ENCODE measurements at places on chromosomes 1 and 21. TPM values are rescaled to one million over a fixed set of nuclear protein-coding genes. Genes with fewer than 3 reads are reported as not detected.

The LCE1C gene
- not detected for polyA plus RNA-seq

DNA sequence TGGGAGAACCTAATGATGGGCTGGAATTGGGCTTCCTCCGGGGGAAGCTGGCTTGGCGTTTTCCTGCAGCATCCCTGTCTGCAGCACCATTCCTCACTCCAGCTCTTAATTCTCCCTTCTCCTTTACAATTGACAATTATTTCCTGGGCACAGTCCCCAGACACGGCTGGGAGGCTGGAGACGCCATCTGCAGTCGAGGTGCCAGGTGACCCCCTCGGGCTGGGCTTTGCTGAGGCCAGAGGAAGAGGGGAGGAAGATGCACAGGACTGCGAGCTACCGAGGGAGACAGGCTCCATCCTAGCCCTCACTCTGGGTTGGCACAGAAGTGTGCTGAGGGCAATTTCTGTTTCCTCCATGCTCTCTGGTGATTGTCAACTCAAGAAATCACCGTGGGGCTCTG is 453.8 kb downstream of the PTPRU start:
- no peak for DNase-seq

DNA sequence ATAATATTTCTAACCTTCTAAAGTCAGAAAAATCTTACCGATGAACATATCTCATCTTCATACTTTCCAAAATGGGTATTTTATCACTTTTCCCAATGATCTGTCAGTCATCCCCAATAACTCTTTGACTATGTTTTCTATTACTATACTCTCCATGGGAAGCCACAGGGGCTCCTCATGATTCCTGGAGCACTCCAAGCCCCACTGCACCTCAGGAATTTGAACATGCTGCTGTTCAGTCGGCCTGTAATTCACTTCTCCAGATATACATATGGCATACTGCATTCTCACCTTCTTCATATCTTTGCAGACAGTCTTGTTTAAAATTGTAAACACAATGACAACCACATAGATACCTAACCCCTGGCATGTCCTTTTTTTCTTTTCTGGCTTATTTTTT is 333.0 kb downstream of the BRINP3 start:
- no peak for DNase-seq

The RIMS3 gene
- 1.4 TPM for polyA plus RNA-seq

The AUNIP gene
- polyA plus RNA-seq: not detected

GRCh38 chr1:90262791-90263190 is 267.9 kb downstream of the ZNF326 start:
- DNase-seq: no peak

DNA sequence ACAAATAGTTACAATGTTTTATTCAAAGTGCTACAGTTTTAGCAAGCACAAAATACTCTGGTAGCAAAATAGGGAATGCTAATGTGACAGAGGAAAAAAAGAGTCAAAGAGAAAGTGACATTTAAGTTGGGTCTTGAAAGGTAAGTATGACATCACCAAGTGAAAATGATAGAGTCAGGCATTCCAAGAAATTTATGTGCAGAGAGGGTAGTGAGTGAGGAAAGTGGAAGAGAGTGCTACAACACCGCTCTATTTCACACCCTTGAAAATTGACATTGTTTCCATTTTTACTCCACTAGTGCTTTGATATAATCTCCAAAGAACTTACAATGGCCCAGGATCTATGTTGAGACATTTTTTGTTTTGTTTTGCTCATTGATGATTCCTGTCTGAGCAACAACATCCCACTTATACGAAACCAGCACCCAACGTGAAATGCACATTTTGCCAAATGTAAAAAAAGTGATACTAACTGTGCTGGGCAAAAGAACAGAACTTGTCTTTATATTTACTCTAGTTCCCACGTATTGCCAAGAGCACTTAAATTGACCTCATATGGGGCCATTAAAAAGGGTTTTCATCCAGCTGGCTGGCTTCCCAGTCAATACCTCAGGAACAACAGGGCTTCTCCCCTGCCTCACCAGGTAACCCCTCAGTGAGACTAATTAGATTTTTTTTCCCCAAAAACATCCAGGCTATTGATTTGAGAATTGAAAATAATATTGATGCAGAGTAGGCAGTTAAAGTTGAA is 206.3 kb upstream of the NR5A2 start:
- DNase-seq: no peak

- no peak for DNase-seq
These were observed 94.6 kb downstream of the EIF4G3 start for GRCh38 chr1:21082073-21082472.

The PARP1 gene
- polyA plus RNA-seq: 129 TPM

DNA sequence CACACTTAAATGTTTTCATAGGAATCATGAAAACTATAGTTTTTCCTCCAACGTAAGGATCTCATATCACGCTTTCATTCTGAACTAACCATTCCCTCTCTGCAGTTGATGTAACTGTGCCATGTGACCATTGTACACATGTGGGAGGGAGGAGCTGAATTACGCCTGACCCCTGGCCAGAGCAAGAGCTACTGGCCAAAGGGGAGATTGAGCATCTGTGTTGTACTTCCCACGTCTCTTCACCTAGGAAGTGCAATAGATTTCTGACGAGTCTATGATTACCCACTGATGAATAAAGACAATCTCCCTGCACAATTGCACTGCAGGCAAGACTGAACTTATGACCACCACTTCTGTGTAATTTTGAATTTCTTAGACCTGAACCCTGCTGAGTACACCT is 24.0 kb downstream of the PTPRC start:
- DNase-seq: no peak

DNA sequence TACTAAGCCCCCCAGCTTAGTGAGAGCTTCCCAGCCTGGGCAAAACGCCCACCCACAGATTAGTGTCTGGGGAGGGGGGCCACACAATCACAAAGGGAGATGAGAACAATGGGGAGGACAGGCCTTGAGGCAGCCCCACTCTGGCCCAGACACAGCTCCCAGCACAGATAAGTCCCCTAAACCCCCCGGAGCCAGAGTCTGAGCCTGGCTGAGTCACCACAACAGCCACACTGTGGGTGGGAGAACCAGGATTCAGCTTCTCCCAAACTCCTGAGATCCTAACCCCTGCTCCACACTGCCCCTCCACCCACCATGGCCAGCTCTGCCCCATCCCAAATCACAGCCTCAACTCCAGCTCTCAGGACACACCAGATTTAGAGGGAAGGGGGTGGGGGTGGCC is 4.2 kb downstream of the NECTIN4 start:
- no peak for DNase-seq

GRCh38 chr1:21893046-21893805 is 43.9 kb downstream of the HSPG2 start:
- DNase-seq: no peak

- no peak for DNase-seq
These were observed 2.6 kb downstream of the NDC1 start for GRCh38 chr1:53835491-53835890.

DNA sequence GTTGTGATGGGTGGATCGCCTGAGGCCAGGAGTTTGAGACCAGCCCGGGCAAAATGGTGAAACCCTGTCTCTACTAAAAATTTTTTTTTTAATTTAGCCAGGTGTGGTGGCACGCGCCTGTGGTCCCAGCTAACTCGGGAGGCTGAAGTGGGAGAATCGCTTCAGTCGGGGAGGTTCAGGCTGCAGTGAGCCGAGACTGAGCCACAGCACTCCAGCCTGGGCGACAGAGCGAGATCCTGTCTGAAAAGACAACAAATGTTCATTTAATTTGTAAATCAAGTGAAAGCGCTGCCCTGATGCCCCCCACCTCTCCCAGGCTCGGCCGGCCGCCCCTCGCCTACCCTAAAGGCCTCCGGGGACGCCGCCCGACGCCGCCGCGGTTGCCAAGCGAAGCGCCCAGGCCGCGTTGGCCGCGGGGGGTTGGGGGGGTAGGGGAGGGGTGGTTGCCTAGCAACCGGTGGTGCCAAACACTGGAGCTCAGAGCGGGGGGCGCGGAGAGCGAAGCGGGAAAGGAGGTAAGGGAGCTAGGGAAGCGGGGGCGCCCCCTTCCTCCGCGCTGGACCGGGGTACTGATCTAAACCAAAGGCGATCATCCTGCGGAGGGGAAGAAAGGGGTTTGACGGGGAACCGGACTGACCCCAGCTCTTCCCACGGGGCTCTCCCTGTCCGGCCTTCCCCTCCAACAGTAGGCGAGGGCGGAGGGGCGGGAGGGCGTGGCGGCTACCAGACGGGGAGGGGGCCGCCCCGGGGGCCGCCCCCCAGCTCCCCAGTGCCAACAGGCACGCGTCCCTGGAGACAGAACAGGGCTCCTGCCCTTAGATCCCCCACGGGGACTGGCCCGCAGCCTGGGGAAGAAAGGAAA is at the start of gene TEKT2:
Gene TEKT2 (plus strand): TSS at position 460 of the 862 bp plus-strand sequence. CDS start 828 bp downstream, outside the sequence.
- DNase-seq: no peak

GRCh38 chr1:92244376-92244775 is 26.7 kb downstream of the C1orf146 start:
- no peak for DNase-seq

The TNNT2 gene
- not detected for polyA plus RNA-seq

The CCDC17 gene
- polyA plus RNA-seq: 0.23 TPM

The OR2W3 gene
- not detected for polyA plus RNA-seq

DNA sequence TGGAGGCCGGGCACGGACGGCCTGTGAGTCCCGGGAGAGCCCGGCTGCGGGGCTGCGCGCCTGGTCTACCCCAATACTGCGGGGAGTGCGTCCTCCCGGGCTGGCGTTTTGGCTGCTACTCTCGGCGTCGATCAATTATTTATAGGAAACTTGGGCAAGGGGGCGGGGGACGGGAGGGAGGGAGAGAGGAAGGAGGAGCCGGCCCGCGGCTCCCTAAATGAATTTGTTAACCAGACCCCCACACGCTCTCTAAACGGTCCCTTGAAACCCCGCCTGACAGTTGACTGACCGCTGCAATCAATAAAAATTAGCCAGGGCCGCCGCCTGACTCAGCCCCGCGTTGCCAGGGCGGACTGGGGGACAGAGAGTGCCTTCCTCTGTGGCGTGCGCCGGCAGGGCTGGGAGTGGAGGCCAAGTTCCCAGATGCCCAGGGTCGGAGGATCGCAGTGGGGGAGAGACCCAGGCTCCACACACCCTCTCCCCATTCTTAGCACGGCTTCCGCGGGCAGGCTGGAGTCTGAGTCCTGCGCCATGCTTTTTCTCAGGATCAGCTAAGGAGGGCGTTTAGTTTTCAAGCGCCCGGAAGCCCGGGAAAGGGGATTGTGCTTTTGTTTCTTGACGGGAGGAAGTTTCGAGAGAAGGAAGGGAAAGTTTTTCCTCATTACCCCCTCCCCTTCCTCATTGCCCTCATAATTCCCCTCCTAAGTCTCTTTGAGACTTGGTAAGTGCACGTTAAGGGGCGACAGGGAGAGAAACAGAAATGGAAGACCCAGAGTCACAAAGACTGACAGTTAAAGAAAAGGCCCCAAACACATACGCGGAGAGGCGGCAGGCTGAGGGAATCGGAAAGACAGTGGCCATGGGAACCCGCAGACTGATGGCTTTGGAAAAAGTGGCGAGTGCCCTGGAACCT is 6.2 kb downstream of the PAX7 start:
- no peak for DNase-seq
